HEK293T (cell line): ENCODE measurements at places on chromosomes 12 and 14.

- no peak for DNase-seq
These were observed 160.0 kb downstream of the BCAT1 start for GRCh38 chr12:24788886-24789285.

GRCh38 chr12:44459569-44459968, 416.5 kb downstream of the NELL2 start:
- no peak for DNase-seq

DNA sequence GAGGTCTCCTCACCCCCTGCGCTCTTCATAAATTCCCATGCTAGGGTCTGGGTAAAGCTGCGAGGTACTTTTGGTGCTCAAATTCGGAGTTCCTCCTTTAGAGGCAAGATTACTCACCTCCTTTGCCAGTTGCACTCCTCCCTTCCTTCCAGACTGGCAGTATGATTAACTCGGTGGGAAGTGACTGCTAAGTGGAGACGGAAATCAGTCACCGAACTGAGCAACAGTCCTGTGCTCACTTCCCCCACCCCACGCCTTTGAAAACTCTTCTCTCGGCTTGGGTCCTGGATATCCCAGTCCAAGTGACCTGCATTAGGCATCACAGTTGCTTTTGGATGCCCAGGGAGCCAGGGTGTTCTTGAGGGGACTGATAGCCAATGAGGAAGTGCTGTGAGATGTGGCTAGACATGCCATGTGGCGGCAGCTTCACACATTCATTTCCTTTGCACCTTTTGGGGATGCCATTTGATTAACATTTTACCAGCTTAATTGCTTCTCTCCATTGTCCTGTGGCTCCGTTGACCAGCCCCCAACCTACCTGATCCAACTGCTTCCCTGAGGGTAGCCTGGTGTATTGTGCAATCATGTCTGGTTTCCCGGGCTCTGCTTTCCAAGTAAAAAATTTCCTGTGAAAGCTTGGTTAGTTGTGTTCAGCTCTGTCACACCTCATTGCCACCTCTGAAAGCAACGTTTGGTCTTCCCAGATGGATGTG, 840 bp downstream of the PNP start:
- peak; percentile 31 for DNase-seq

- no peak for DNase-seq
These were observed 58.5 kb downstream of the CAPS2 start for GRCh38 chr12:75271576-75271975.

GRCh38 chr14:90349739-90350138, 18.0 kb upstream of the NRDE2 start:
- DNase-seq, result no peak

- no peak for DNase-seq
These were observed 88.8 kb downstream of the TMX1 start for GRCh38 chr14:51328772-51329353.

DNA sequence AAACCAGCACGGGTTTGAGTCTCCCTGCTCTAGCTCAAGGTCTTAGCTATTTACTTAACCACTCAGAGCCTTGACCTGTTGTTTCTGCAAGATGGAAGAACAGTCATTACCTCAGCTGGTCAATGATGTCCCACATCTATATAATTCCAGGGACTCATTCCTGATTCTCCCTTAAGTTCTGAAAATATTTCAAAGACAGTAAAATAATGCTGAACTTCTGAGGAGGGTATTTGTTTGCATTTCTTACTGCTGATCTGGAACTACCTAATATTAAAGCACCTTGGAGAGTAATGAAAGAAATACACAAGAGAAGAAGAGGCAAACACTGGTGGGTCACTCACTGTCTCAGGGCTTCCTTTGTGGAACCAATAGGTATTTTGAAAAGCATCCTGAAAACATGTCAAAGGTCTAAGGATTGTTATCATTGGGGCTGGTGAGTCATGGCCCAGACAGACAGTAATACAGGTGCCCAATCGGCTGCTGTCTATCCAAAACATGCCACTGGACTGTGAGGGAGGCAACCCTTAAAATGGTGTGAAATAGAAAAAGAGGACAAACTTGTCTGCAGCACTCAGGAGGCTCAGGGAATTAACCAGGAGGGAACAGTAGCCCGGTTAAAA, 88.7 kb upstream of the EGLN3 start:
- no peak for DNase-seq

- no peak for DNase-seq
These were observed 78.4 kb upstream of the MAX start for GRCh38 chr14:65180725-65181025.

DNA sequence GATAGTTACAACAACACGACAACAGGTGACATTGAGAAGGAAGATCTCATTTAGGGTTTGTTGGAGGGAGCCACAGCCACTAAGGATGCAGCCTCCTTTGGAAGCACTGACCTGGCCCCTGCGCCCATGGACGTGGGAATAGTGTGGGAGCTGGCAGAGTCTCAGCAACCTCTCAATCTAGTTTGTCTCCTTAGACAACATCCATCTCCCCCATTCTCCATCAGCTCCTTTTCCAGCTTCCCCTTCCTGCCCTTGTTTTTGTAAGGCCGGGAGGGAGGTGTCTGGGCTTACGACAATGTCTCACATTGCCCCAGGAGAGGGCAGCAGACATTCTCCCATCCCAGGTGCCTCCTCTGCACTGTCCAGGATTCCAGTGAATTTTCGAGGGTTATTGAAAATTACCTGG, 170.2 kb upstream of the PZP start:
- peak; percentile 54 for DNase-seq

- no peak for DNase-seq
These were observed 51.4 kb downstream of the SLC41A2 start for GRCh38 chr12:104906695-104907094.

GRCh38 chr14:61561104-61561503, 134.2 kb upstream of the HIF1A start:
- DNase-seq, result no peak
